ENCODE measurements at places on chromosomes 3 and 15.
A peak's percentile ranks its signal among the peaks of the same experiment; 100 is the strongest.

DNA sequence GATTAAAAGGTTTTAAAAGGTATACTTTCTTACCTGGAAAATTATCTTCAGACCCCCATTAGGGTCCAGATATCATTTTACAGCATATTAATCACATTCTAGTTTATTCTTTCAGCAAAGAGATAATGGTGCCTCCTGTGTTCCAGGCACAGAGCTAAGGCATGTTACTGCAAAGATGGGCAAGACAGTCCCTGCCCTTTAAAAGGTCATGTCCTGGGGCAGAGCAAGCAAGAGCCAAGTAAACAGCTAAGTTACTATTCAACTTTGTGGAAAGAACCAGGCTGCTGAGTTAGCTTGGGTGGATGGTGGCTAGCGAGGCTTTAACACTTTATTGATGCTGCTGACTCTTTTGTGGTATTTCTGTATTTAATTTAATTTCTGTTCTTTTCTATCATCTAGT lies 75.0 kb downstream of the LRRC28 start:
- H3K27ac ChIP-seq, result peak overlapping the region; percentile 14
- H3K4me3 ChIP-seq, result no peak overlapping the region
- H3K27me3 ChIP-seq, result no peaks in the 10 kb centered on the region
- no peaks in the 10 kb centered on the region for H3K36me3 ChIP-seq
- peak; percentile 74 for DNase-seq
- peaks cover 78% of the 10 kb centered on the region for H3K4me1 ChIP-seq

GRCh38 chr3:66297260-66297873 lies 76.6 kb downstream of the SLC25A26 start:
- no peaks in the 10 kb centered on the region for H3K27me3 ChIP-seq
- DNase-seq, result no peak
- peaks cover 25% of the 10 kb centered on the region for H3K4me1 ChIP-seq
- no peaks in the 10 kb centered on the region for H3K36me3 ChIP-seq
- H3K27ac ChIP-seq, result no peak overlapping the region

- H3K27ac ChIP-seq, result no peak overlapping the region
- no peak for DNase-seq
- H3K4me3 ChIP-seq, result no peak overlapping the region
- no peaks in the 10 kb centered on the region for H3K36me3 ChIP-seq
- no peaks in the 10 kb centered on the region for H3K27me3 ChIP-seq
Observed at GRCh38 chr3:170732660-170733245, 137.2 kb downstream of the RPL22L1 start.

- no peaks in the 10 kb centered on the region for H3K36me3 ChIP-seq
- no peaks in the 10 kb centered on the region for H3K4me1 ChIP-seq
- H3K4me3 ChIP-seq, result no peak overlapping the region
- H3K27ac ChIP-seq, result no peak overlapping the region
- DNase-seq, result no peak
Observed at GRCh38 chr3:166900866-166901577, 479.1 kb downstream of the ZBBX start.

DNA sequence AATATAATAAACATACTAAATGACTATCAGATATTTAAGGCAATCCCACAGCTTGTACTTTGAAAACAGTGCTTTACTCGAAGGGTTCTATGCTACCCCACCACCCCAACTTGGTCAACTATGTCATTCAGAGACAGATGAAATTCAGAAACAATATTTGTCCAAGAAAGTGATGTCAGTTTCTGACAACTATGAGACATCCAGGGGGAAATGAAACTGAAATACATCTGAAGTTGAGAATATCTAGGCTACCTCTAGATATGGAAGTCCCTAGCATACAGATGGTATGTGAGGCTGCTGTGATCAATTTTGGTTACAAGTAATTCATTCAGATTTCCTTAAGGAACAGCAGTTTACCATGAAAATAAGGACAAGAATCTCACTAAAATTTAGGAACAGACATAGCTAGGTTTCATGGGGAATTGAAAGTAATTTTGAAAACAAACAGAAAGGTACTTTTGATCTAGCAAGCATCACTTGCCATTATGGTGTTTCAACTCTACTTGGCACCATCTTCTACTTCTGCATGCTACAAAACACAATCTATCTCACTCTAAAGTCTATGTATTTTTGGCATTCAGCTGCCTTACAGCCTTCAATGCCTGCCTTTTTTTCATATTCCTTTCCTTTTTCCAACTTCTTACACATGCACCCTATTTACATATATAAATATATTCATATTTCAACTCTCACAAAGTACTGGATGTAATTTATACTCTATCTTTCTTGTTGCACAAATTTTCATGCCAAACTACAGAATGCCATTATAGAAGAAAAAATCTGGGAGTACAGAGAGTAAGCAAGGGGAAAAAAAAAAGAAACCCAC lies 21.7 kb downstream of the ATG3 start:
- no peak for DNase-seq
- H3K27me3 ChIP-seq, result no peaks in the 10 kb centered on the region
- H3K36me3 ChIP-seq, result peaks cover 3% of the 10 kb centered on the region
- H3K4me1 ChIP-seq, result no peaks in the 10 kb centered on the region

DNA sequence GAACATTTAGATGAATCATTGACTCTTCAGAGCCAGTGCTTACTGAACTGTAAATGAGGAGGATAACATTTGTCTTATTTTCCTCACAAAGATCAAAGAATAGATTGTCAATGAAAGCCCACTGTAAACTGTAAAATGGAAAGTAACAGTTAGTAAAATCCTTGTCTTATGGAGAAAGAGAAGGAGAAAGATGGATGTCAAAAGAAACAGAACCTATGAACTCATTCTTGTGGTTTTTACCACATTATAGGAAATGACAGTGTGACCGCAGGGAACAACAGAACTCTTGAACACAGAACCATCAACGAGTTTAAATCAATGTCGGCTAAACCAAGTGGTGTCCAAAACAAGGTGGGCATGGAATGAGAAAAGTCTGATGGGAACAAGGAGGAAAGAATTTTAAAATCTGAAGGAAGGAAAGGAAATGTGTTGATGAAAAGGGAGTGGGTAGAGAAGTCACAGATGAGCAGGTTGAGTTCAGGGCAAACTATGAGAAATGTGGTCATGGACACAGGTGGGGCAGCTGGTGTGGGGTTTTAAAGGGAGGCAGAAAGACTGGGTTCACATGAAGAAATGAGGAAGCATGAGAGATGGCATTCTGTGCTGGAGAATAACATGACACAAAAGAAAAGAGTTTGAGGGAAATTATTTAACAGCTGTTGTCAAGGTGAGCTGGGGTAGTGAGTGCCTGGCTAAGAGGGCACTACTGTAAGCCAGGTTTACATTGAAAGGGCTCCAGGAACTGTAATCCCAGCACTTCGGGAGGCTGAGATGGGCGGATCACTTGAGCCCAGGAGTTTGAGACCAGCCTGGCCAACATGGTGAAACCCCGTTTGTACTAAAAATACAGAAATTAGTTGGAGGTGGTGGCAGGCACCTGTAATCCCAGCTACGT lies 42.4 kb upstream of the ETV5 start:
- no peak overlapping the region for H3K4me3 ChIP-seq
- H3K27ac ChIP-seq, result no peak overlapping the region
- no peaks in the 10 kb centered on the region for H3K4me1 ChIP-seq
- DNase-seq, result no peak
- H3K27me3 ChIP-seq, result no peaks in the 10 kb centered on the region
